Stimulated activated CD4-positive, alpha-beta T cell treated with anti-CD3 and anti-CD28 coated beads, Interleukin-2, amount 100 ng/mL, for 4 hours (primary cell): ENCODE measurements at places on chromosomes 12 and 14.

DNA sequence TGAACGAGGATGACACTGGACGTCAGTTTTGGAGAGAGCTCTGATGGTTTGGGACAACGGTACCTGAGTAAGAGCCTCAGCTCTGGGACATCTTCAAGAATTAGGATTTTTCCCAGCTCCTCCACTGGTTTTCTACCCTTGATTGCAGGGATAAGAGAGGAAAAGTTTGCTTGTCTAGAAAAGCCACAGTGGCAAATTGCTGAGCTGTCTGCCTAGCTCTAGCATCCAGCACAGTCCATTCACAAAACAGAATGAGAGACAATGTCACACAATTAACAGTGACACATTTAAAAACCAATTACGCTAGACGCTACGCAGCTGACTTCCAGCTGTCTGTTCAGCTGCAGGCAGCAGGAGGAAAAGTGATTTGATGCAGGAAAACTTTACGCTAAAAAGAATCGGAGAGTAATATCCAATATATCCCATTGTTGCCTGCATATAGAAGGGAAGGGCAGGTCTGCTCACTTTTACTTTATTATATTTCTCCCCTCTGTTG is 168.1 kb upstream of the PRICKLE1 start:
- DNase-seq = no peak

GRCh38 chr14:96162265-96162664 is 42.4 kb upstream of the BDKRB2 start:
- DNase-seq = no peak

DNA sequence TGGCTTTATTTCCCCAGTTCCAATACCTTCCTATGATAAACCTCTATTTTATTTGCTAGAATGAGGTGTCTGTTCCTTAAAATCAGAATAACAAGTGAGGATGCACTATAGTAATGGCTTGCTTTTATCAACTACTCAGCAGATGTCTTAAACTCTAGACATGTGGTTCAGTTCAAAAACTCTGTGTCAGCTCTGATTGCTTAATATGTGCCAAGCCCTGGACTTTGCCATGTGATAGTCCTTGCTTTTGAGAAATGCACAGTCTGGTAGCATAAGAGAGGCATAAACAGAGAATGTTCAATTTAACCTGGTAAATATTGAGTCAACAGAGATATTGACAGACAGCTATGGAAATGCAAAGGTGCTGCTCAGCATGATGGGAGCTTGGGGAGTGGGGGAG is 254.8 kb downstream of the PDZRN4 start:
- DNase-seq = no peak

DNA sequence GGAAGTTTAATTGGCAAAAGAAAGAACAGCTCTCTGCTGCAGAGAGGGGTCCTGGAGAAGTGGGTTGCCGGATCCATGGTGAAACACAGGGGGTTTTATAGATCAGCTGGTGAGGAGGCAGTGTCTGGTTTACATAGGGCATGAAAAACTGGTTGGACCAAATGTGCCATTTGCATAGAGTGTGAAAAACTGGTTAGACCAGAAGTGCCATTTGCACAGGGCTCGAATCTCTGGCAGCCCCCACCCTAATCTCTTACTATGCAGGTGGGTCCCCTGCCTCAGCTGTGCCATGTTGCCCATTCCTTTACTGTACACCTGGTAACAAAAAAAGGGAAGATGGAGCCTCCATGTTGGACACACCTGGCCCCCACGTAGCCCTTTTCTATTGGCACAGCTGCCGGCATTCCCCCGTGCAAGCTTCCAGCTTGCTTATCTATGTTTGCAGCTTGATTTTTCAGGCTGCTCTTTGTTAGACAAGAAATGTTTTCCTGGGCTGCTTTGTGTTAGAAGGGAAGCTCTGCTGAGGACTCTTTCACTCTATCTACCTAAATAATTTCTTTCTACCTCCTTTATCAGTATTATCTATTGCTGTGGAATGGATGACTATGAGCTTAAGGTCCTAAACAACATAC is 61.1 kb upstream of the TMEM132D start:
- DNase-seq = no peak

- no peak for DNase-seq
Measured at GRCh38 chr12:122366685-122367475, 55.6 kb downstream of the CLIP1 start.

DNA sequence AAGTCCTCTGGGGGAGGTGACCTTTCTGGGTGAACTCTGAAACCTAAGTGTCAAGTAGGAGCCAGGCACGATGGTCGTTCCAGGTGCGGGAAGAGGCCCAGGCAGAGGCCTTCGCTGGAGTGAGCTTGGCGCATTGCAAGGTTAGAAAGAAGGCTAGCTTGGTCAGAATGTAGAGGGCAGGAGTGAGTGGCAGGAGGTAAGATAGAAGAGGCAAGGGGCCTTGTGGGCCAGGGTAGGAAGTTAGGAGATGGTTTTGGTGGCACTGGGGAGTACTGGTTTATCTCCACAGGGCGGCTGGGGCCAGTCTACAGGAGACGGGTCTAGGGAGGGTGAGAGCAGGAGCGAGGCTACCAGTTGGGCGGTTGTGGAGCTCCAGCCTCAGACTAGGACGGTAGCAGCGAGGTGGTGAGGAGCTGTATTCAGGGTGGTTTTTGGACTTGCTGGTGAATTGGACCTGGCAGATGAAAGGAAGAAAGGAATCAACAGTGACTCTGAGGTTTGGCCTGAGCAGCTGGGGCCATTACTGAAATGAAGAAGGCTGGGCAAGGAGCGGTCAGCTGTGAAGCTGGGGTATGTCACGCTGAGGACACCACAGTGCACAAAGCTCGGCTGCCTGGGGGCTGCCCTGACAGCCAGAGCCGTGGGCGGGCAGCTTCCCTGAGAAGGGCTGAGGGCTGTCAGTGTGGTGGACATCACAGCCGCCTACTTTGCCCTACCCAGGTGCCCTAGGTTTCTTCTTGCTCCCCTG is 9.0 kb downstream of the MLXIP start:
- no peak for DNase-seq

- no peak for DNase-seq
Measured at GRCh38 chr12:1644534-1645438, 15.8 kb downstream of the WNT5B start.
